ENCODE measurements at places on chromosomes 5 and 9. TPM values are rescaled to one million over a fixed set of nuclear protein-coding genes. Genes with fewer than 3 reads are reported as not detected.

- DNase-seq: peak; percentile 2
These were observed 415.1 kb upstream of the ADAMTSL1 start for GRCh38 chr9:18058564-18059442.

- DNase-seq: no peak
These were observed 47.8 kb downstream of the RAPGEF1 start for GRCh38 chr9:131691969-131692611.

DNA sequence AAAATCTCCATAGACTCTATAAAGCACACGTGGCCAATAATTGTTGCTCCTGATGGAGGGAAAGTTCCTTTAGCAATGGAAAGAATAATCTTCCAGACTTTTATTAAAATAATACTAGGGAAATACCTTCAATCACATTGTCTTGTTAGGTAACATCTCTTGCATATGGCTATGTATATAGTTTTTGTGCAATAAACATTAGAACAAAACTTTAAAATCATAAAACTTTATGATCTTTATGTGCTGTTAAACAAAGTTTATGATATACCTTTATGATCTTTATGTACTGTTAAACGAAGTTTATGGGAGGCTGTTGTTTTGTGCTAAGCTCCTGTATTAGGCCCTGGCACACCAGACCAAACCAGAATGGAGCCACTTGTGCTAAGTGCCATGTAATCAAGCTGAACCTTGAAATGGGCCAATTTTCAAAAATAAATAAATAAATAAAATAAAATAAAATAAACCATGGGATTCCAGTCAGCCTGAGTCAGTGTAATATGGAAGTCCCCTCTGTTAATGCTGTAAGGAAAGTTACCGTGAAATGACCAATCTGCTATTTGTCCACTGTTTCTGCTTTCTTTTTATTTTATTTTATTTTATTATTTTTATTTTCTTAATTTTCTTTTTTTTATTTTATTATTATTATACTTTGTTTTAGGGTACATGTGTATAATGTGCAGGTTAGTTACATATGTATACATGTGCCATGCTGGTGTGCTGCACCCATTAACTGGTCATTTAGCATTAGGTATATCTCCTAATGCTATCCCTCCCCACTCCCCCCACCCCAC lies 431.3 kb downstream of the SPATA31D1 start:
- DNase-seq: no peak

GRCh38 chr5:134246771-134247427 lies 21.0 kb upstream of the PPP2CA start:
- no peak for DNase-seq

- no peak for DNase-seq
These were observed 35.5 kb upstream of the FTMT start for GRCh38 chr5:121816164-121816563.

DNA sequence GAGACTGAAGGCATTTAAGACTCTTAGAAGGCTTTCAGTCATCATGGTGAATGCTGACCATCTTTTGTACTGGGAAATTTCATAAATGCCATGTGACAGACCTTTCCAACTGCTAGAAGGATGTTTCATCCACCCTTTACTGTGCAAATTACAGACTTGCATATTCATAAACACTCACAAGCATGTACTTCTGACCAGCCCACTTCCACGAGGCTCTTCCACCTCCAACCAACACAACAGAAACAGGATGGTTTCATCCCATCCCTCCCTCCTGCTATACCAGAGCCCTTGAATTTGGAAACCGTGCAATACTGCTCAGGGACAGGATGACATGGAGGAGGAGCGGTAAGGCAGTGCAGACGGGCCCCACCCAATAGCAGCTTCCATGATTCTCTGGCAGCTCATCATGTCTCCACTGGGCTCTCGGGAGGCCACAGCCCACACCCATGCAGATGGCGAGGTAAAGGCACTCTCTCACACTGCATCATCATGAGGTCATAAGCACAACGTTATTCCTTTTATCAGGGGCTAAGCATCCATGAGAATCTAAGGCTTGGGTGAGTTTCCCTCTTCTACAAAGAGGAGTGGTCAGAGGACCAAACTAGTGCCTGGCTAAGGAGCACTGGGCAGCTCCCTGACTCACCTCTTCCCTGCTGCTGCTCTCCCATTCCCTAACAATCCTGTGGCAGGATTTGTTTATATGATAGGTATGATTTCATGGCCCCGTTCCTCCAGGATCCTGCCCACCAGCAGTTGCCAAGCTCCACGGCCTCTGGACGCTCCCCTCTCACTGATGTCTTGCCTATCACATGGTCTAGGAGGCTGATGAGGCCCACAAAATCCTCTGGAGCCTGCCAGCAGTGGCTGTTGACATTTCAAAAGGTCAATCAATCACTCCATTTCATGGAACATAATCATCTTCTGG lies 94.4 kb upstream of the FSTL4 start:
- DNase-seq: no peak

- peak; percentile 9 for DNase-seq
These were observed 34.9 kb downstream of the MTMR12 start for GRCh38 chr5:32277798-32278197.

GRCh38 chr9:33287087-33287490 lies 3.2 kb upstream of the NFX1 start:
- peak; percentile 60 for DNase-seq

DNA sequence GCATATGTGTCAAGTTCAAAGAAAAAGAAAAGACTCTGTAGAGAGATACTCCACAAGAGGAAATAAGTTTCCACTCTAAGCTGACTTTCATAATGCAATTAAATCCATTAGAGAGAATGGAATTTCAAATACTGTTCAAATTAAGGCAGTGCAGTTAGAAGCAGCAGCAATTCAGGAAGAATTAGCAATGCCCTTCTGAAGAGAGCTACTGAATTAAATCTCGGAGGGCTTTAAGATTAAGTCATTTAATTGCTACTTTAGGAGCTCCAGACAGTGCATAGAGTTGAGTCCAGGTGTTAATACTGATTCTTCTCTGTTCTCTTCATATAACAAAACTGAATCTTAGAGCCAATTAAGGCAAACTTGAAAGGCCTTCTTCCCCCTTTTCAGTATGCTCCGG lies 8.5 kb downstream of the CDH12 start:
- DNase-seq: no peak

GRCh38 chr9:71663931-71664459 lies 104.3 kb downstream of the CEMIP2 start:
- DNase-seq: peak; percentile 75

DNA sequence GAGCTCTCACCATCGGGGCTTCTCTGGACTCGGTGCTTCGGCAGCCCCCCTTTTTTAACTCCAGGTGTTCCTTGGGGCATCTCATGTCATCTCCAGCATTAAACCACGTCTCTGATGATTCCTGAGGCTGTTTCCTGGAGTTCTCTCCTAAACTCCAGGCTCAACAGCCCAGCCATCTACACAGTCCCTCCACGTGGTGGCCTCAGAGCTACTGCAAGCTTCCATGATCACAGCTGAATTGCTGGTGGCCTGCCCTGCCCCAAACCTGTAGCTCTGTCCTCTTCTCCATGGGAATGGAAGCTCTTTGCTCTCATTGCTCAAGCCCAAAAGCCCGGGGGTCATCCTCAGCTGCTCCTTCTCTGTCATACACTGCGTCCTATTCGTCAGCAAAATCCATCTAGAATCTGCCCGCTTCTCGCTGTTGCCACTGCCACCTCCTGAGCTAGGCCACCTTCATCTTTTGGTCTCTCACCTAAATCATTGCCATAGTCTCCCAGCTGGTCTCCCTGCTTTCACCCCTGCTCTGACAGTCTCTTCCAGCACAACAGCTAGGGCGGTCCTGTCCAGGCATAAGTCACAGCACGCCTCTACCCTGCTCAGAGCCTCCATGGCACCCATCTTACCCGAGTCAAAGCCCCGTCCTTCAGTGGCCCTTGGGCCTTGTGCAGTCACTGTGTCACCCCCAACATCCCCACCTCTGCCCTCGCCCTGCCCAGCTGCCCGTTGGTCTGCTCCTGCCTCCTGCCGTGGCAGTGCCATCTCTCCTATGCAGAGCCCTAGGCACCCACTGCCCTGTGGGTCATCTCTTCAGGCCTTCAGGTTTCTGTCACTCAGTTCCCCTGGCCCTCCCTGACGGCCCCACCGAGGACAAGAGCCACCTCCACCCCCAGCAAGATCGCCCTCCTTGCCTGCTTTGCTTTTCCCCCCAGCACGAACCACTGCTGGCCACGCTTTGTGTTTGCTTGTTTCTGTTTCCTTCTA lies 6.4 kb downstream of the B4GALT7 start:
- DNase-seq: no peak

DNA sequence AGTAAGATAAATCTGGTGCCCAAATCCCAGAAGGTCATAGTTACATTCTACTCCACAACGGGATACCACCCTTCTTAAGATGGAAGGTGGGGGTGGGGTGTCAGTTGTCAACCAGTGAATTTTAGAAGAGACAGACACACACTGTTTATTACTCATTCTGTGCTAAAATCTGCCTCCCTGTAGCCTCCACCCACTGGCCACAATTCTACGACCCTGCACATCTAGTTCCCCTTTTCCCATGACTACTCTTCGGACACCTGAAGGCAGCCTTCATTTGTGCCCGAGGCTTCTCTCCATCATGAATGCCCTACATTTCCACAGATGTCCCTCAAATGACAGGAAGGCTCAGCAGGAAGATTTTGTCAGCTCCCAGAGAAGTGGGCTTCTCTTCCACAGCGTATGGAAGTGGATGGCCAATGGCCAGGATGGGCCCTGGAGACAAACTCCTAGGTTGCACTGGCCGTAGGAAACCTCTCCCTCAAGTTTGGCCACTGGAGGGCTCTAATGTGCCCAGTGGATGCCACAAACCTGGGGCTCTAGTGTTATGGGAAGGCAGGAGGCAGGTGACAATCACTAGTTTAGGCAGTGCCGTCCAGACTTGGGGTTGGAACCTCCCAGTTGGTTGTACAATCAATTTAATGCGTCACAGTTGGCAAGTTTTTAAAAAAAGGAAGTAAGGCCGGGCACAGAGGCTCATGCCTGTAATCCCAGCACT lies 46.6 kb downstream of the PTPN3 start:
- no peak for DNase-seq

DNA sequence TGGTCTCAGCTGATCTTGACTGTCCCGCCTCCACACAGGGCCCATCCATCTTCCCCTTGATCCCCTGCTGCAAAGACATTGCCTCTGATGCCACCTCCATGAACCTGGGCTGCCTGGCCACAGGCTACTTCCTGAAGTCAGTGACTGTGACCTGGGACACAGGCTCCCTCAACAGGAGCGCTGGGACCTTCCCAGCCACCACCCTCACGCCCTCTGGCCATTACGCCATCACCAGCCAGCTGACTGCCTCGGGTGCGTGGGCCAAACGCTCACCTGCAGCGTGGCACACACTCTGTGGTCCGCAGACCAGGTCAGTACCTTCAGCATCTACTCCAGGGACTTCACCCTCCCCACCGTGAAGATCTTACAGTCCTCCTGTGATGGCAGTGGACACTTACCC lies 71.9 kb downstream of the INSL6 start:
- no peak for DNase-seq

DNA sequence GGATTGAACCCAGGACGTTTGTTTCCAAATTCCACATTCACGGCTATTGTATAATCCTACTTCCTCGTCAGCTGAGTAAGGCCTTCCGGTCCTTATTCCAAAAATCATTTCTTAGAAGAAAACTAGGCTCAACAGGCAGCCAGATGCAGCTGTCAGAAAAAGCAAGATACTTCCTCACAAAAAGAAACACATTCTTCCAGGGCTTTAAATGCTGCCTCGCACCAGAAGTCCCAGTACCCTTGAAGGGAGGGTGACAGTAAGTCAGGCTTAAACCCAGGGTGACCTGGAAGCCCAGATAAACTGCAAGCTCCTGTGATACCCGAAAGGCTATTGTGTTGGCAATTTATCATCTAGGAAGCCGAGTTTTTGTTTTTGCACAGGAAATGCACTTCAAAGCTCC lies 414.0 kb downstream of the NFIB start:
- DNase-seq: no peak

GRCh38 chr5:55387865-55388264 lies 80.1 kb downstream of the MTREX start:
- no peak for DNase-seq

DNA sequence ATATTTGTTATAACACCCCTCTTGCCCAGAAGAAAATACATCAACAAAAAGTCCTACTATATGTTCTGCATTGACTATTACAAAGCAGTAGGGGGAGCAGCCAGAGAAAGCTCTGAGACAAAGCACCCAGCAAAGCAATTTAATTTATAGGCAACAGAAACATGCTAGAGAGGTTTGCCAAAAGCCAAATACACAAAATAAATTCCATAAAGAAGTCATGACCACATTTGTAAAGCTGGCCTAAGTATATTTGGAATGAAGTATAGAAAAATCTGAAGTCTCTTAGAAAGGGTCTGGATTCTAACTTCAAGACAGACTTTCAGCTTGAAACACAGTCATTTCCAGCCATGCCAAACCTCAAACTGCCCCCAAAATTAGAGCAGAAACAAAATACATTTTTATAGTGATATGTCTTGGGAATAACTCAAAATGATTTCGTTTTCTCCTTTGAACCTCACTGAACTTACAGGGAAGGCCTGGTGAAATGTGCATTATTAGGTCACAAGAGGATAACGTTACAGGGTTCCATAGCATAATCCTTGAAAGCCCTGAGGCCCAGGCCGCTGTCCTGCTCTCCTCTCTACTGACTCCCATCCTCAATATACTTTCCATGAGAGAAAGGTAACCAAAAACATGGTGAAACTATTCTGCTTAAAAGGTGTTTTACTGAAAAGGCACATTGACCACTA lies 451.8 kb downstream of the RAB3C start:
- DNase-seq: peak; percentile 37

GRCh38 chr9:126125992-126126409 lies 200.6 kb upstream of the MVB12B start:
- no peak for DNase-seq

Gene CAST
- 102 TPM for total RNA-seq

Gene APBA1
- 0.12 TPM for total RNA-seq

Gene HRCT1
- total RNA-seq: not detected

Gene PAPPA
- total RNA-seq: 0.20 TPM

Gene ZNF484
- total RNA-seq: 7.4 TPM

Gene TAF11L10
- total RNA-seq: not detected

Gene ELAVL2
- 1.1 TPM for total RNA-seq

Gene FOXD4L4
- total RNA-seq: not detected

Gene GRM6
- total RNA-seq: not detected

Gene TRIM7
- 16.1 TPM for total RNA-seq

Gene P4HA2
- 264 TPM for total RNA-seq

Gene FOXD4
- total RNA-seq: not detected

Gene PLAC8L1
- total RNA-seq: not detected

Gene NEUROG1
- total RNA-seq: not detected

Gene DAPK1
- 0.12 TPM for total RNA-seq

Gene BNC2
- total RNA-seq: 8.8 TPM

Gene ZBED3
- 0.29 TPM for total RNA-seq

Gene MEF2C
- 32.1 TPM for total RNA-seq

Gene CXXC5
- 39.8 TPM for total RNA-seq

Gene TTC39B
- total RNA-seq: 2.1 TPM
